ENCODE measurements at places on chromosomes 12 and 14. TPM values are rescaled to one million over a fixed set of nuclear protein-coding genes. Genes with fewer than 3 reads are reported as not detected.

CIROP gene
- not detected for polyA plus RNA-seq

KRT4 gene
- polyA plus RNA-seq, result 0.20 TPM

MMP19 gene
- 0.68 TPM for polyA plus RNA-seq

COX8C gene
- 0.86 TPM for polyA plus RNA-seq

MYO1H gene
- polyA plus RNA-seq, result 2.5 TPM

GSKIP gene
- polyA plus RNA-seq, result 34.9 TPM

AKAP6 gene
- 2.6 TPM for polyA plus RNA-seq

HOXC5 gene
- polyA plus RNA-seq, result 2.0 TPM
